H1 (cell line): ENCODE measurements at places on chromosomes 13 and 19. TPM values are rescaled to one million over a fixed set of nuclear protein-coding genes. Genes with fewer than 3 reads are reported as not detected.
A peak's percentile ranks its signal among the peaks of the same experiment; 100 is the strongest.

The ZNF625 gene
- total RNA-seq: 23.3 and 26.8 TPM in 2 replicates

The PEAK3 gene
- not detected in 2 replicates for total RNA-seq

The CGB8 gene
- total RNA-seq: 0.46 TPM in 1 of 2 replicates, not detected in the other

The IZUMO2 gene
- 0.94 and 1.7 TPM in 2 replicates for total RNA-seq

The CEACAM20 gene
- not detected in 2 replicates for total RNA-seq

The RGL3 gene
- total RNA-seq: 40.9 and 47.8 TPM in 2 replicates

The GFY gene
- total RNA-seq: 0.93 and 1.1 TPM in 2 replicates

The ZNF324 gene
- 5.8 and 6.4 TPM in 2 replicates for total RNA-seq

DNA sequence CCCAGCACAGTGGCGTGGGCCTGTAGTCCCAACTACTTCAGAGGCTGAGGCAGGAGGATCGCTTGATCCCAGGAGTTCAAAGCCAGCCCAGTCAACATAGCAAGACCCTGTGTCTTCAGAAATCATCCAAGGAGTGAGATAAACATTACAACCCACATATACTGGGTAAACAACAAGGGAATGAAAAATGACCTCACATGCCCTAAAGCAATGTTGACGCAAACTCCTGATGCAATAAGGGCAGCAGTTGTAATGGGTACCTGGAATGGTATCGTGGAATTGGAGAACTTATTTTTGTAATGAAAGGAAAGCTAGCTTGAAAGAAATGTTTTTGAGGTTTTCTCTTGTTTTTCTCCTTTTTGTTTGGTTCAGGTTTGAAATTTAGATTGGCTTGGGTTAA is 24.5 kb upstream of the LGALS16 start:
- no peak overlapping the region for H3K4me3 ChIP-seq
- peaks cover 2% of the 10 kb centered on the region for H3K4me1 ChIP-seq
- no peaks in the 10 kb centered on the region for H3K36me3 ChIP-seq
- no peak overlapping the region for H3K27ac ChIP-seq
- H3K27me3 ChIP-seq: no peaks in the 10 kb centered on the region

GRCh38 chr19:6417713-6418561 is 6.7 kb downstream of the KHSRP start:
- no peaks in the 10 kb centered on the region for H3K4me1 ChIP-seq
- H3K36me3 ChIP-seq: peaks cover 76% of the 10 kb centered on the region
- no peak overlapping the region for H3K4me3 ChIP-seq
- no peaks in the 10 kb centered on the region for H3K27me3 ChIP-seq
- DNase-seq: peak; percentile 65
- H3K27ac ChIP-seq: no peak overlapping the region

DNA sequence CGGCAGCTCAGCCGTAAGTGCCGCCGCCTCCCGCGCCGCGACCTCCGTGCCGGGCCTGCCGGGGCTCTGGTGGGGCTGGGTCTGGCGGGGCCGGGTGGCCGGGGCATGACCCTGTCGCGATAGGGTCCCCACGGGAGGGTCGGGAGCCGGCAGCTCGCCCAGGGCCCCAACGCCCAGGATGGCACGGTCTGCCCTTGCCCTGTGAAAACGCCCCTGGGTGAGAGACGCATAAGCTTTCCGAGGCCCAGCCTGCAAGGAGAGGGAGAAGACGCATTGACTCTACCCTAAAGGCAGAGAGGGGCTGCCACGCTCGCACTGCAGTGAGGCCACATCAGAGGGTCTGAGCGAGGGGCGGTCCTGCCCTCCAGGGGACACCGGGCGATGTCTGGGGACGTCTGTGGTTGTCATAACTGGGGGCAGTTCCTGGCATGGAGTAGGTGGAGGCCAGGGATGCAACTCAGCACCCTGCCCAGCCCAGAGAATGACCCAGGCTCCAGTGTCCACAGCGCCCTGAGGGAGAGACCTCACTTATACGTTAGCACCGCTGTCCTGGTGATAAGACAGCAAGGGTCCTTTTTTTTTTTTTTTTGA is 539 bp downstream of the ZNF554 start:
- no peak for DNase-seq
- H3K4me1 ChIP-seq: no peaks in the 10 kb centered on the region
- H3K4me3 ChIP-seq: peak overlapping the region; percentile 69
- no peaks in the 10 kb centered on the region for H3K27me3 ChIP-seq
- no peak overlapping the region for H3K27ac ChIP-seq

GRCh38 chr19:7602935-7603497 is 7.4 kb downstream of the CAMSAP3 start:
- H3K4me3 ChIP-seq: no peak overlapping the region
- H3K4me1 ChIP-seq: no peaks in the 10 kb centered on the region; the same call in none of the 2 replicates
- H3K27me3 ChIP-seq: no peaks in the 10 kb centered on the region
- H3K27ac ChIP-seq: no peak overlapping the region
- no peak for DNase-seq
- H3K36me3 ChIP-seq: no peaks in the 10 kb centered on the region

- no peak for DNase-seq
- H3K27ac ChIP-seq: no peak overlapping the region; the same call in 1 of the 2 replicates
- H3K36me3 ChIP-seq: no peaks in the 10 kb centered on the region
- no peaks in the 10 kb centered on the region for H3K27me3 ChIP-seq
These were observed 126.9 kb upstream of the SLC7A1 start for GRCh38 chr13:29722415-29722814.

DNA sequence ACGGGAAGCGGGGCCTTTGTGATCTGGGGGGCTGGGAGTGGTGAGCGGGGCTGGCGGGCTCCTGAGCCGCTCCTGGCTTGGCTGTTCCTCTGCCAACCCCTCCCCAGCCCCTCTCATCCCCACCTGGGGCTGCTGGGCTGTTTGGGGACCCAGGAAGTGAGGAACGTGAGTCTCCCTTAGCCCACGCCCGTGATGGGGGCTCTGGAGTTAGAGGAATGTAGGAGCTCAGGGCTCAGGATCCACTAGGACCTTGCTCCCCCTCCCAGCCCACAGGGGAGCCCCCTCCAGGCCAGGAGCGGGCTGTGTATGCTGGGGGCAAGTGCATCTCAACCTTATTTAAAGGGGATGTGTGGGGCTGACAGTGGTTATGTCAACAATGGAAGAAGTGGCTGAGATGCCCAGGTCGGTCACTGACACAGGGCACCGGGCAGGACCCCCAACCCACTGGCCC is 134.1 kb downstream of the URI1 start:
- H3K4me3 ChIP-seq: no peak overlapping the region
- no peaks in the 10 kb centered on the region for H3K27me3 ChIP-seq
- DNase-seq: peak; percentile 59
- no peaks in the 10 kb centered on the region for H3K36me3 ChIP-seq
- no peak overlapping the region for H3K27ac ChIP-seq
- H3K4me1 ChIP-seq: no peaks in the 10 kb centered on the region

DNA sequence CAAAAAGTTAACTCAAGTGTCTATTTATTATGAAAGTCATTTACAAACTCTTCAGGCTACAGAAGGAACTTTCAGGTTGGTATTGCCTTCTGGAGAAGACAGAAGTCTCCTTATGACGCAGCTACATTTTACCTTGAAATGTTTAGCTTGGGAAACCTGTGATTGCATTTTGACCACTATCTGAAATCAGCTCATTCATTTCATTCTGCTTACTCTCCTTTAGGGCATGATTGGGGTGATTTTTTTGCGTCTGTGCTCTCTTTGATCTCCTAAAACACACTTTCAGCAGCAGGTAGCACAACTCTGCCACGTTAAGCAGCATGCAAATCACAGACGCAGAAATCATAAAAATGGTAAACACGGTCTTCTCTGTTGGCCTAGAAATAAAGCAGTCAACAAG is 9.6 kb downstream of the GJB6 start:
- H3K4me1 ChIP-seq: no peaks in the 10 kb centered on the region
- no peaks in the 10 kb centered on the region for H3K36me3 ChIP-seq
- no peak overlapping the region for H3K27ac ChIP-seq
- DNase-seq: no peak
- H3K4me3 ChIP-seq: no peak overlapping the region

DNA sequence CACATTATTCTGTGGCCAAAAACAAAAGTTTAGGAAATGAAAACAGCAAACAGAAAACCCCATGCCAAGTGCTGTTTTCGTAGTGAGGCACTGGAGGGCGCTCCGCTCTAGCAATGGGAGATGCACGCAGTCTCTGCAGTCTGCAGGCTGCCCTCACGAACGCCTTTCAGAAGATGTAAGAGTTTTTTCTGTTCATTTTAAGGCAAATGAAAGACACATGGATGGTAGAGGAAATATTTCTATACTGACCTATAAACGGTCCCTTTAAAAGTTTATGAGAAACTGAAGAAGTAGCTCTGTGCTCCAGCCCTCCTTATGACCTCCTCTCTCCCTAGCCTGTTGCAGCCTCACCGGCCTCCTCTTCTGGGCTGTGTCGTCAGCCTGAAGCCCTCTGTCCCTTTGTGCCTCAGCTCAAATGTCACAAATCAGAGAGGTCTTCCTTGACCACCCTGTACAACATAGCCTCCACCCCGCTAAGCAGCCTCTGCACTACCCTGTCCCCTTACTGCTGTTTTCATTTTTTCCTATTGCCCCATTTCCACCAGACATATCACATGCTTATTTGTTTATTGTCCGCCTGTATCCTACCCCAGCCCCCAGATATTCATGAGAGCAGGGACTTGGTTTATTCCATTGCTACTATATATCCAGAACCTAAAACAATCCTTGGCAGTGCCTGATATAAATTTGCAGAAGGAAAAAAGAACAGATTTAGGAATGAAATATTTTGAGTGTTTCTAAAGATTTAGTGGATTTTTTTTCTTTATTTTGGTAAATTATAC is 116.4 kb downstream of the TM9SF2 start:
- H3K4me1 ChIP-seq: peaks cover 5% of the 10 kb centered on the region
- H3K4me3 ChIP-seq: no peak overlapping the region
- no peak for DNase-seq
- no peaks in the 10 kb centered on the region for H3K36me3 ChIP-seq

GRCh38 chr19:1698636-1699035 is 46.2 kb upstream of the TCF3 start:
- no peak for DNase-seq
- no peaks in the 10 kb centered on the region for H3K4me1 ChIP-seq
- H3K27ac ChIP-seq: no peak overlapping the region
- no peak overlapping the region for H3K4me3 ChIP-seq

DNA sequence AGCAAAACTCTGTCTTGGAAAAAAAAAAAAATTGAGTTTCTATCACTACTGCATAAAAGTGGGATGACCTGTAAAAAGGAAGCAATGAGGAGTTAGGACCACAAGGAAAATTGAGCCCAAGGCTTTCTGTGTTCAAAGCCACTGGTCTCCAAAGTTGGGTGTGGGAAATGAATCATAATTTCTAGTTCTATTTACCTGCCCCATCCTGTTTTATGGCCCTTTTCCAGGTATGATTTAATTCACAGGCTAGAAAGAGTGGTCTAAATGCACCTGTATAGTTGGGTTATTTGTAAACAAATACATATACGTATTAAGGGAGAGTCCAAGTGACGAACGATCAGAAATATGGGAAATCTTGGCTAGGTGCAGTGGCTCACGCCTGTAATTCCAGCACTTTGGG is 5.9 kb upstream of the DCAF15 start:
- no peak for DNase-seq
- no peak overlapping the region for H3K4me3 ChIP-seq
- no peaks in the 10 kb centered on the region for H3K27me3 ChIP-seq
- H3K4me1 ChIP-seq: no peaks in the 10 kb centered on the region
- H3K36me3 ChIP-seq: no peaks in the 10 kb centered on the region
- H3K27ac ChIP-seq: no peak overlapping the region

GRCh38 chr13:36700170-36700569 is 26.4 kb downstream of the SERTM1 start:
- H3K4me1 ChIP-seq: no peaks in the 10 kb centered on the region
- no peaks in the 10 kb centered on the region for H3K36me3 ChIP-seq
- no peak overlapping the region for H3K4me3 ChIP-seq
- no peak overlapping the region for H3K27ac ChIP-seq
- DNase-seq: no peak

- no peak overlapping the region for H3K4me3 ChIP-seq
- DNase-seq: no peak
- no peaks in the 10 kb centered on the region for H3K27me3 ChIP-seq
- H3K4me1 ChIP-seq: no peaks in the 10 kb centered on the region
- H3K27ac ChIP-seq: no peak overlapping the region
- H3K36me3 ChIP-seq: no peaks in the 10 kb centered on the region
These were observed 14.8 kb downstream of the FEM1A start for GRCh38 chr19:4806384-4806783.

- no peak overlapping the region for H3K4me3 ChIP-seq
- peaks cover 9% of the 10 kb centered on the region; the same call in 1 of the 2 replicates for H3K36me3 ChIP-seq
- DNase-seq: peak; percentile 84
- H3K27ac ChIP-seq: no peak overlapping the region
- no peaks in the 10 kb centered on the region for H3K27me3 ChIP-seq
These were observed 16.2 kb downstream of the CERS1 start for GRCh38 chr19:18879579-18880373.

- no peak overlapping the region for H3K4me3 ChIP-seq
- no peaks in the 10 kb centered on the region for H3K36me3 ChIP-seq
- no peak overlapping the region for H3K27ac ChIP-seq
- DNase-seq: peak; percentile 1
- H3K4me1 ChIP-seq: peaks cover 3% of the 10 kb centered on the region; the same call in 1 of the 2 replicates
These were observed 95.0 kb downstream of the KCTD12 start for GRCh38 chr13:76790980-76791819.

DNA sequence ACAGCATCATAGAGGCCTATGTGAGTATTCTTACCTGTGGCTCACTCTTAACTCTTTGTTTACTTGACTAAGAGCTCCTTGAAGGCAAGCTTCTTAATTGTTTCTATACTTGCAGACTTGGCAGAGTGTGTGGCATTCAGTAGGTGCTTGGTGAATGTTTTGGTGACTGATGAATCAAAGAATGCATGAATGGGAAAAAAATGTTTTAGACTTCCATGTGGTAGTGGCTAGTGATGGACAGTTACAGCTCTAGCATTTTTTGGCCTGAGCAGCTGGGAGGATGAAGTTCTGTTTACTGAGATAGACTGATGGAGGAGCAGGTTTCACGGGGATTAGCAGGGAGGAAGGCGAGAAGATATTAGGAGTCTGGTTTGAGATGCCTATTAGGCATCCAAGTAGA is 13.6 kb downstream of the HAS1 start:
- no peak overlapping the region for H3K27ac ChIP-seq
- no peak overlapping the region for H3K4me3 ChIP-seq
- no peaks in the 10 kb centered on the region for H3K36me3 ChIP-seq
- no peaks in the 10 kb centered on the region for H3K4me1 ChIP-seq

DNA sequence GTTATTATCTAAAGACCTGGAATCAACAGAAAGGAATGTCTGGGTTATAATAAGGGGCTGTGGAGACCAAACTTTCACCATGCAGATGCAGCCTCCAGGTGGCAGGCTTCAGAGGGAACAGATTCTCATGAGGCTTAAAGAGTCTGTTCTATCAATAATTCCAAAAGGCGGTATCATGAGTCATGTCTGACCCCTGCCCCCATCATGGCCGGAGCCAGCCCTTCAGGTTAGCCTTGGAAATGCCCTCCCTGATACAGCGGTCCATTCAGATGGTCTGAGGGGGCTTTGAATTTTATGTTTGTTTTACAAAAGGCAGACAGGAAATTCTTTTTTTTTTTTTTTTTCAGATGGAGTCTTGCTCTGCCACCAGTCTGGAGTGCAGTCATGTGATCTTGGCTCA is 21.7 kb upstream of the LAMP1 start:
- no peaks in the 10 kb centered on the region for H3K4me1 ChIP-seq
- no peak overlapping the region for H3K27ac ChIP-seq
- DNase-seq: no peak
- no peaks in the 10 kb centered on the region for H3K27me3 ChIP-seq
